ELR (cell line): ENCODE measurements at places on chromosomes 3 and 15.

DNA sequence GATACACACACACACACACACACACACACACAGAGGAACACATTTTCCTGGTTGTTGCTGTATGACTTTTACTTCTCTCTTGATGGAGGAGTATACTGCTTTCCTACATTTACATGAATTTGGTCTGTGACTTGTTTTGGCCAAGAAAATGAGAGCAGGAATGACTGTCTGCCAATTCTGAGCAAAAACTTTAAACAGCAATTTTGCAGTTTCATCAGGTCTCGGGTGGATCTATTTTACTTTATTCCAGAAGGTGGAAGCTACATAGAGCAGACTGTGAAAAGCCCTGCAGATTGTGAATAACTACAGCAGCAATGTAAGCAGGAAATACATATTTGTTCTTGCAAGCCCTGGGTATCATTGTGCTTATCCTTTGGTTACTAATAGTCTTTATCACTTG is 1350.0 kb upstream of the EPHA6 start:
- DNase-seq: no peak

DNA sequence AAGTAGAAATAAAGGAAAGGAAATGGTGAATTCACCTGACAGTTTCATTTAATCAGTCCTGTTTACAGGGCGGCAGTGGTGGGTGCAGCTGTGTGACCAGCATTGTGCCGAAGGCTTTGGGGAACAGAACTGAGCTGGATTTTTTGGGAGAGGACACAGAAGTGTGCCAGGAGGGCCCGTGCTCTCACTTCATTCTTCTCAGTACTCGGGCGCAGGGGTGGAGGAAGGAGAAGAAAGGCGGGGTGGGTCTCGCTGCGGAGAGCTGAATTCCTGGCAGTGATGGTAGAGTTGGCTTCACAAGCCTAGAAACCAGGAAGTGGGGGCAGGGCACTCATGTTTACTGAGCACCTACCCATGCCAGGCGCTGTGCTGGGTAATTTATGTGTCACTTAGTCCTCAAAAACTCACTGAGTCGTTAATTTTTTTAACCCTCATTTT is 64.6 kb downstream of the CRTC3 start:
- DNase-seq: no peak

DNA sequence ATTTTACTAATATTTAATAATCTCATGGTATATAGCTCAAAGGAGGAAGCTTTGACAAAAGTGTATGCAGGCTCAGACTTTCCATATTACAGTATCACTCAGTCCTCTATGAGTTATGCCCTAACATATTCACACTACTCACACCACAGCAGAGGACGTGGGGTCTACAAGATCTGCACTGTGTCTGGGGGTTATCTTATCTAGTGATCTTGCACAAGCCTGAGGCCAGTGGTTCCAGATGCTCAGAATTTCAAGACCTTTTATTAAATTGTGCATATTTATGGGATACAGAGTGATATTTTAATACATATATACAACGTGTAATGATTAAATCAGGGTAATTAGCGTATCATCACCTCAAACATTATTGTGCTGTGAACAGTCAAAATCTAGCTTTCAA is 933.1 kb downstream of the SQOR start:
- no peak for DNase-seq

DNA sequence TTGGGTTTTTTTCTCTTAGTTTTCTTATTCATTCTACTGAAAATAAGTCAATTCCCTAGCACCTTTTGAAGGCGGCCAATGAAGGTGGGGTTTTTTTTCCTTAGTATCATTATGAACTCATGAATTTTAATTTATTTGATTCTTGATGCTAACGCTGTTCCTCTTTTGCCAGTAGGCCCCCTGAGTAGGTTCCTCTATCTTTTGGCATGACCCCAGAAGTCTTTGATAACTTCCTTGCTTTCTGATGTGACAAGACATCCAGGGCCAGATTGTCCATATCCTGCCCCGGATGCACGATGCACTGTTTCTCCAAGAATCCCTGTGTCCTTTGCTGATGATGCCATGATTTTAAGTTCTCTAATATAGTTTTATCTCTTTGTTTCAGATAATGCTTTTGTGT is 20.6 kb downstream of the LRRK1 start:
- no peak for DNase-seq

GRCh38 chr15:81914333-81914732 is 131.5 kb downstream of the MEX3B start:
- DNase-seq: no peak

DNA sequence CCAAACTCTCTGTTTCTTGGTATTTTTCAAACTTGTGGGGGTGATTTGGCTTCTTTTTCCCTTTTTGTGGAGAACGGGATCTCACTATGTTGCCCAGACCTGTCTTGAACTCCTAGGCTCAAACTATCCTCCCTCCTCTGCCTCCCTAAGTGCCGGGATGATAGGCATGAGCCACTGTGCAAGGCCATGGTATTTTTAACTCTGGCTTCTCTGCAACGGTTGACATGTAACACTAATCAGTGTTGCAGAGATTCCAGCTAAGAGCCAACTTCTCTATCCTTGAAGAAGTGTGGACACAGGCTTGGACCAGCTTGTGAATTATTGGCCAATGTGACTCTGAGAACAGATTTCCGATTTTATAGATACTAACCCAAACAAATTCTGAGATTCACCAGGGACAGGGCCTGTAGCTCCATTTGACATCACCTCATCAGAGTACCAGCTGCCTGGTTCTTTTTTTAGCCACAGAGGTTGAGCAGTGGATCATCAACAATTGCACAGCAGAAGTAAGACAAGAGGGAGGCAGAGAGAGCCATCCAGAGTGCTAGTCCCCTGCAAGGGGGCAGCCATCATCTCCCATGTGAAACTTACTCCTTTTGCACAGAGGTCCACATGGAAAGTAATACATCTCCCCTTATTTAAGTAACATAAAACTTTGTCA is 98.1 kb upstream of the SYNPR start:
- no peak for DNase-seq

GRCh38 chr15:60407415-60407805 is 9.6 kb upstream of the ANXA2 start:
- DNase-seq: peak; percentile 89

DNA sequence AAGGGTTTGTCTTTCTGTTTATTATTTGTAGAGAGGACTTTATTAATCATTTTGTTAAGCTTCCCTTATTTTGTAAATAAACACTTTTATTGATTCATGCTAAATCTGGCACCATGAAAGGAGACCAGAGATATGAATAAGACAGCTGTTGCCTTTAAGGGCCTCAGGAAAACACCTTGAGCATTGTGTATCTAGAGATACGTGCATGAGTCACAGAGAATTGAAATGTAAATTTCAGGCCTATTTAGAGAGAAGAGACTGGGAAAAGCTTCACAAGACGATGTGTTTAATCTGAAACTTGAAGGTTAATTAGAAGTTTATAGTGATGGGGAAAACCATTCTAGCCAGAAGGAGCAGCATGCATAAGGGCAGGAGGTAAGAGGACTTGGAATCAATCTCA is 28.6 kb upstream of the UTS2B start:
- no peak for DNase-seq
